ENCODE measurements at places on chromosomes 13 and 19.

GRCh38 chr19:39842693-39843435 lies 3.3 kb downstream of the FBL start:
- no peak for DNase-seq

- DNase-seq = no peak
Measured at GRCh38 chr19:29013325-29013724, 199.6 kb downstream of the UQCRFS1 start.

DNA sequence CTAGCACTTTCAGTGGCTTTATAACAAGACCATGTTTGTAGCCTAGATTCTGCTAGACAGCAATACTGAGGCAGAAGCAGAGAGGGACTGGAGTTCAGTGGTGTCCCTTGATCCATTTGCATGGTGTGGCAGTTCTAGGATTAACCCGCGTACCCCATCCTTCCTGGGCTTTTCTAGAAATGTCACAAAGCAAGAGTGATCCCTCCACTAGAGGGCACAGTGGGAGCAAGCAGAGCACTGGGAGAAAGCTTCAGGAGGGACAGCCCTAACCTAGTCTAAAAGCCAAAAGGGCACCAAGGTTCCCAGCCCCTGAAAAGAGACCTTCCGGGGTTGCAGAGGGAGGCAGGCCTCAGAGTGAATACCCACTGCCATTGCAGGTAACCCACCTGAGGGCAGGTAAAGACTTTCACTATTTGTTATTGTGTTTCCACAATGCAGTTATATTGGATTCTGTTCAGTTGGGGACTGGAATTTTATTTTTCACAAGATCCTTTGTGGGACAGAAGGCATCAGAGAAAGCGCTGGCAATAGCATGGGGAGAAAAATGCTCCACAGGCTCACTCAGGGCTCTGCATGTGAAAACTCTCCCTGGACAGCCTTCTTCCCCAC lies 170.6 kb downstream of the FLT1 start:
- peak; percentile 71 for DNase-seq

DNA sequence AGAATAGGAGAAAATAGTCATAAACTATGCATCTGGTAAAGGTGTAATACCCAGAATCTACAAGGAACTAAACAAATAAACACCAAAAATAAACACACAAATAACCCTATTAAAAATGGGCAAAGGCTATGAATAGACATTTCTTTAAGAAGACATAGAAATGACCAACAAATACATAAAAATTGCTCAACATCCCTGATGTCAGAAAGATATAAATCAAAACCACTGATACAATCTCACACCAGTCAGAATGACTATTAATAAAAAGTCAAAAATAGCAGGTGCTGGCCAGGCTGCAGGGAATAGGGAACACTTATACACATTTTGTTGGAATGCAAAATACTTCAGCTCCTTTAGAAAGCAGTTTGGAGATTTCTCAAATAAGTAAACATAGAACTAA lies 352.1 kb upstream of the SLITRK1 start:
- no peak for DNase-seq

- no peak for DNase-seq
Measured at GRCh38 chr13:70023516-70023915, 84.1 kb upstream of the ATXN8OS start.

DNA sequence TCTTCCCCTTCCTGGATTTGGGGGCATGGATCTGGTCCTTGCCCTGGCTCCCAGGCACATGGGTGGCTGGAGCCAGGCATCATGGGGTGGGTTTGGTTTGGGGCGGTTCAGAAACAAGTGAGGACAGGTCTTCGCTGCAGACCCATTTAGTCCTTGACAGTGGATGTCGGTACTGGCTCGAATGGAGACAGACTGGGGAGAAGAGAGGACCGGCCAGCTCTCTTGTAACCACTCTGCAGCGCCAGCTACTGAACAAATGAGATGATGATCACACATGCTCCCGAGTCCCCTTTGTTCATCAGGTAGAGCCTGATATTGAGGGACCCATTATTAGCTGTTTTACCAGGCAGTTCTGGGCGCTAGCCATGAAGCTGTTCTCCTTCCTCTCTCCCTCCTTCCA lies 64.5 kb downstream of the CHST8 start:
- DNase-seq = no peak

GRCh38 chr19:30029721-30030510 lies 87.9 kb downstream of the URI1 start:
- peak; percentile 80 for DNase-seq

- DNase-seq = no peak
Measured at GRCh38 chr13:90455823-90456222, 891.7 kb upstream of the MIR17HG start.

- DNase-seq = no peak
Measured at GRCh38 chr13:102935896-102936321, 90.1 kb downstream of the ERCC5 start.

GRCh38 chr19:9538183-9539058 lies at the start of gene ZNF426:
Gene ZNF426 (minus strand): TSS chr19:9538645. CDS start chr19:9536232, 2,413 bp downstream.
- DNase-seq = peak; percentile 92

DNA sequence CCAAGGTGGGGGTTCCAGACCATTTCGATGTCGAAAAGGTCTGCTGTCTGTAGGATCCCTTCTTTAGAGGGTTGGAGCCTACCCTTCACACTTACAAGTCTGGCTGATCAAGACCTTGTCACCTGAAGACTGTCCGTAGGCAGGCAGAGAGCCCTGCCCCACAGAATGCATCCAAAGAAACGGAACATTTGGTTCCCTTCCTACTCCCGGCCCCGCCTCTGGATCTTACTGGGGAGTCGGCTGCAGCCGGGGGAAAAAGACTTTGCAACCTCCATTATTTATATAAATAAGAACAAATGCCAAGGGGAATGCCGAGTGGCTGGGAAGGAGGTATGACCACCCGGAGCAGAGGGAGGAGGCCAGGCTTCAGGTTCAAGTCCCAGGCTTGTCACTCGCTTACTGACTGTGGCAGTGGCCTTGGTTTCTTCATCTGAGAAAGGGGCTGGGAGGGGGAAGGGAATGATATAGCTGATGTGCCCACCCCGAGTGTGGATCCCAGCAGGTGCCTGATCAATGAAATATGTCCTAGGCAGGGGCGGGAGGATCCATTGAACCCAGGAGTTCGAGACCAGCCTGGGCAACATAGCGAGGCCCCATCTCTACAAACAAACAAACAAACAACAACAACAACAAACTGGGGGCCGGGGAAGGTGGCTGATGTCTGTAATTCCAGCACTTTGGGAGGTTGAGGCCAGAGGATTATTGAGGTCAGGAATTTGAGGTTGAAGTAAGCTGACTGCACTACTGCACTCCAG lies 48.7 kb downstream of the RFX2 start:
- no peak for DNase-seq

DNA sequence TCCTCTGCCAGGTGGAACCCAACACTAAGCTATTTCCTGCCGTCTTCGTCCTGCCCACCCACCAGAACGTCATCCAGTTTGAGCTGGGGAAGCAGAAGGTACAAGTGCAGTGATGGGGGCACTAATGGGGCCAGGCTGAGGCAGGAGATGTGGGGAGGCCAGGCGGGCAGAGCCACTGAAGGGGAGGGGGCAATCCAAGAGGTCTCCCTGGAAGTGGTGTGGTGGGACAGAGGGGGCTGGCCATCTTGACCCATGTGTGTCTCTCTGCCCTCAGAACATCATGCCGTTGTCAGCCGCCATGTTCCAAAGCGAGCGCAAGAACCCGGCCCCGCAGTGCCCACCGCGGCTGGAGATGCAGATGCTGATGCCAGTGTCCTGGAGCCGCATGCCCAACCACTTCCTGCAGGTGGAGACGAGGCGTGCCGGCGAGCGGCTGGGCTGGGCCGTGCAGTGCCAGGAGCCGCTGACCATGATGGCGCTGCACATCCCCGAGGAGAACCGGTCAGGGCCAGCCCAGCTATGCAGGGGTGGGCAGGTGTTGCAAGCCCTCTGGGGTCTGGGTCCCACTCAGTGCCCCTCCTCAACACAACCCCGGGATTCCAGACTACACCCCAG lies 49.6 kb downstream of the RYR1 start:
- DNase-seq = no peak

- DNase-seq = no peak
Measured at GRCh38 chr19:30064348-30064699, 122.3 kb downstream of the URI1 start.

DNA sequence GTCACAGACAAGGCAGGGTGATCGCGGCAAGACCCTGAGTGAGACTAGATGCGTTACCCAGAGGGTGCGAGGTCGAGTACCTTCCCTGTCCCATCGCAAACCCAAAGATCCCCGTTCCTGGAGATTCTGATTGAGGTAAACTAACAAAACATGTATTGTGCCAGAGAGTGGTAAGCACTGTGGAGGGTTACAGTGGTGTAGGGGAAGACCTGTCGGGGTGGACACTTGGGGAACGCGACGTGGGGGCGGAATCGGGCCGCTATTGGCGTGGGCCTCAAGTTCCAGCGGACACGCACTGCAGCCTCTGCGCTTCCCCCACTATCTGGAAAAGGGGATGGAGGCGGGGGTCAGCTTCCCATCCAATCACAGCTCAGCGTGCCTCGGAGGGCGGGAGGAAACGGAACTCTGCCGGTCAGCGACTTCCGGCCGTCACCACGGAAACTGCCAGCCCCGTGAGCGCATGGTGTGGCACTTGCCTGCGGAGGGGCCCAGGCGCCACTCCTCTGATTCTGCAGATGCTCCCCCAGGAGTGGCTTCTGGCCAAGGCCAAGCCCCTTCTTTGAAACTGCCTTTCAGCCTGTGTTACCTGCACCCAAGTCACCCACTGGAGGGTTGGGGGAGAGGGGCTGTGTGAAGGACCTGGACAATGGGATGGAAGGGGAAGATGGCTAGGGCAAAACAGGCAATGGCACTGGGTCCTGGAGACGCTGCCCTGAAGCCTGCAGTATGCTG lies 1.0 kb upstream of the UBE2M start:
- DNase-seq = peak; percentile 93

DNA sequence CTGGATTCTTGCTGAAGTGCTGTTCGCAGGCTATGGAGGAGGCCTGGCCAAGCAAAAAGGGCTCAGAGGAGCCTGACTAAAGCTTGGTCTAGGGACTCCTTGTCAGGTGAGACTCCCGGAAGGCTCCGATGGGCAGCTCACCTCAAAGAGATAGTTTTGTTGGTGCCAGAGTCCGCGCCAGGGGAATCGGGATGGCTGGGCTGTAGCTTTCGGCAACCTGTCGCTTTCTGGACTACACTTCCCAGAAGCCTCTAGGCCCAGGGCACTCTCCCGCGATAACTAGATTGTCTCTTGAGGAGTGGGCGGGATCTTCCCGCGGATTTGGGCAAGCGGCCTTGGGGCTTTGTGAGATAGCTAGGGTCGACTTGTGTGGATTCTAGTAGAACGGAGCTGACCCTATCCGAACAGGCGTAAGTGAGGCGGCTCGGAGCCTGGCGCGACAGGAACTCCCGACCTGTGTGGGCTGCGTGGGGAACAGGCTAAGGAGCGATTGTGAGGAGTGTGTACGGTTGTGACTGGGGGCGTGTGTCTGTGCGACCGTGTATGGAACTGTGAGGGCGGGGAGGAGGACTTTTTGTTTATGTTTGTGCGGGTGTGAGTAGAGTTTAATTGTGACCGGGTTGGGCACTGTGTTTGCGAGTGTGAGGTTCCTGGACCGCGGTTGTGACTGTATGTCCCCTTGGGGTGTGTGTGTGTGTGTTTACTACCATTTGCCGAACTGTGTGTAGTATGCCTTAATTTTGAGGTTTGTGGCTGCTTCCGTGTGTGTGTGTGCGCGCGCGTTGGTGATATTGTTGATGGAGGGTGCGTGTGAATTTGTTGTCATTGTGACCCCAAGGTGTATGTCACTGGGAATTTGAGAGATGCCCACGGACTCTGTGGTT lies at the start of gene ZNF345:
Gene ZNF345 (plus strand): TSS at position 318 of the 884 bp plus-strand sequence. CDS start 25,955 bp downstream, outside the sequence.
- DNase-seq = peak; percentile 95

- no peak for DNase-seq
Measured at GRCh38 chr13:45416516-45417128, 1.6 kb downstream of the SLC25A30 start.

DNA sequence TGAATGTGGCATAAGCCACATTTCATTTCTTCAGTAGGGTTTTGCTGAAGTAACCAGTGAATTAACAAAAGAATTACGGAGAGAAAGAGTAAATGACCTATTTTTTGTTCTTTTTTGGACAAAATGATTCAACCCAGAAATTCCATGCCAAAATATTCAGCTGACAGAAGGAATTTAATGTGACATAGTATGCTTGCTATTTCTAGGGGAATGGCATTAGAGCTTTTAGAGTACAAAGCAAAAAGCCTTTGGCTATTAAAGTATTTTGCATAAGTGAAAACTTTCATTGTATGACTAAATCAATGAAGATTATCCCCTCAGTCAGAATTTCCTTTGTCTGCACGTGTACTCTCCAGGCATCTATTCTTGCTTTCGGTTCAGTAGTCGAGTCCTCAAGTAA lies 465.3 kb downstream of the COG6 start:
- peak; percentile 59 for DNase-seq

DNA sequence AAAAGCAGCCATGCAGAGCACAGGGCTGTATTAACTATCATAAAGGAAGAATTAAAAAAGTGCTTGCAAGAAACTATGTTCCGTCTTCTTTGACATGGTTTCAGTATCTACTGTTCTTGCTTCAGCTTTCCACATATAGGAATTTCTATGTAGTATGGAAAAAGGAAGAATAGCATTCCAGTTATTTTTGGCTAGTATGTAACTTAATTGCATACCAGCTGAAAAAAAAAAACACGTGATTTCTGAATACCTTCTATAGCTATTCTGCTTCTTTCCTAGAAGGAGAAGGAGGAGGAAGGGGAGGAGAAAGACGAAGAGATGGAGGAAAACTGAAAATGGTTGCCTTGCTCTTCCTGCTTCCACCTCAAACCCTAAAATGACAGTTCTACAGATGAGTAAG lies 619.0 kb downstream of the KCTD12 start:
- peak; percentile 50 for DNase-seq

DNA sequence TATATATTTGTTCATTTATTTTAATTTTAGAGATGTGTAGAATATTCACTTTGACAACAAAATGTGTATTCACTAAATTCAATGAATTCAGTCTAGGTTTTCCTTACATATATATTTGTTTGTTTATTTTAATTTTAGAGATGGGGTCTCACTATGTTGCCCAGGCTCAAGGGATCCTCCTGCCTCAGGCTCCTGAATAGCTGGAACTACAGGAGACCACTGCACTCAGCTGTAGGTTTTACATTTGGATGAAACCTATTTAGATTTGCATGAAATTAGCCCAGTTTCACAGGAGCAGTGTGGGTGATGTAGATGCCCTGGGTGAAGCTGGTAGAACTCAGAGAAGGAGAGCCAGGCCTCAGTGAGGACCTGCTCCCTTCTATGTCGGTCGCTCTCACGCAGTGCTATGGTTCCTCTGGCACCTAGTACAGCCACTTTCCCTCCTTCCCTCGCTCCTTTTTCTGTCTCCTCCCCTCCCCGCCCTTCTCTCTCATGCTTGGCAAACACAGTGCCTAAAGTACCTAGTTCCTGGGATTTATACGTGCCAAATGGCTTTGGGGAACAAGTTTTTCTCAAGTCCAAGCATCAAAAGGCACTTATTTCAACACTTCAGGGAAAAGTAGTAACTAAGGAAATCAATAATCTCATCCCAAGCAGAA lies 14.7 kb upstream of the HMGB1 start:
- DNase-seq = no peak

Data from fibroblast of skin of scalp (primary cell).